ENCODE measurements at places on chromosomes 7 and 10.

GRCh38 chr7:106660862-106661720 is at the start of gene CCDC71L:
Gene CCDC71L (minus strand): TSS chr7:106661158. CDS start chr7:106660896, 262 bp downstream.
- peak; percentile 93 for DNase-seq

DNA sequence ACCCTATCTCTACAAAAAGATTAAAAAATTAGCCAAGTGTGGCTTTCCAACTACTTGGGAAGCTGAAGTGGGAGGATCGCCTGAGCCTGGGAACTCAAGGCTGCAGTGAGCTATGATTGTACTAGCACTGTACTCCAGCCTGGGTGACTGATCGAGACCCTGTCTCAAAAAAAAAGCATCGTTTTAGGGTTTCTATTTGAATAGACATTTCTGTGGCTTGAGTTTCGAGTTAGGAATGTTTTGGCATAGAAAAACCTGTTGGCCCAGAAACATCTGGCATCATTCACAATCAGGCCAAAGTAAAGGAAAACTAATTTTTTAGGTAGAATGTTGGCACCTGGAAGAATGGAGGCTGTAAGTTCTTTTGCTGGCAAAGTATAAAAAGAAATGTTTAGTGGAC is 72.4 kb downstream of the AUTS2 start:
- no peak for DNase-seq

DNA sequence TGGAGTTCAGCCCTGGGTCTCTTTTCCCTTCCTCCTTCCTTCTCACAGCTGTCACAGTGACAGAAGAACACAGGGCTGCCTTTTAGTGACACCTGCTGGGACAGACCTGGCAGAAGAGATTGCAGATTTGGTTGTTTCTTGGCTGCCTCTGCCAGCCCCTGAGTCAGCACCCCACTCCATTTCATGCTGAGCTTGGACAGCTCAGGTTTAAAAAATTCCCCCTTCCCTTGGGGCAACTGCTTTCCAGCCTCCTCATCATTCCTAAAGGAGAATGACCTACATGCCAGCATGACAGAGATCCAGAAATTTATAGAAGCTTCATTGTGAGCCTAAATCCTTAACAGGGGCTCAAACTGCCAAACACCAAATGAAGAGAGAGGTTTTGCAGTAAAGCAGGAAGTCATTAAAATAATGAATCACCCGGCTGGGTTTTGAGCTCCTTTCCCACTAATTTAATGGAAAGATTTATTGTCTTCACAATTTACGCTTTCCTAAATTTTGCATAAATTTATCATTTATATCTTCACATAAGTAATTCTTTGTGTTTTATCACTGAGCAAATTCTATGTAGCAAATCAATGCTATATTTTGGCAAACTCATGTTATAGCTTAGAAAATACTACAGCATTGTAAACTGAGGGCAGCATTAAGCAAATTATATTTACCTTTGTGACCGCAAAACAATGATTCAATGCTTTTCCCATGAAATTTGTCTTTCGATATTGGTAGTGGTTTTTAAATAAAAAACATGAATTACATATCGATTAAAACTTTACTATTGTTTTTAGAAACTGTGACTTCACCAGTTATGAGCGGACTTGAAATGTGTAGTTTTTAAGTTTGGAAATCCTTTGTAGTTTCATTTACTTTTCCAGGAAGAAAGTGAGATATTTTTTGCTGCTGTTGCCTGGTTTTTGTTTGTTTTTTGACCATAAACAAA is 399.5 kb upstream of the ANKRD30A start:
- no peak for DNase-seq

DNA sequence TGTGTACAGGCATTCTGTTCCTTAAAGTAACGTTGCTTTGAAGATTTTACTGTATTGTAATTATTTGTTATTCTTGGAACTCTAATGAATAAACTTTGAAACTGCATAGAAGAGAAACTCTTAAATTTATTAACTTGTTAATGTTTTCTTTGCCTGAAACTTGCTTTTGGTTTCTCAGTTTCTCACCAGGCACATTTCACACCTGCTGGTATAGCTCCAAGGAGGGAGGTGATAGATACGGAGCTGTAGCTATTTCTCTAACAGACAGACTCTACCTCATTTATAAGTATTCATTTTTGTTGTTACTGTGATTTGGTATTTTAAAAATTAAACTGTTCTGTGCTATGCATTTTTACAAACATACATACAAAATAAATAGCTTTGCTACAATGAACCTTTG is 32.7 kb downstream of the R3HCC1L start:
- DNase-seq = no peak

DNA sequence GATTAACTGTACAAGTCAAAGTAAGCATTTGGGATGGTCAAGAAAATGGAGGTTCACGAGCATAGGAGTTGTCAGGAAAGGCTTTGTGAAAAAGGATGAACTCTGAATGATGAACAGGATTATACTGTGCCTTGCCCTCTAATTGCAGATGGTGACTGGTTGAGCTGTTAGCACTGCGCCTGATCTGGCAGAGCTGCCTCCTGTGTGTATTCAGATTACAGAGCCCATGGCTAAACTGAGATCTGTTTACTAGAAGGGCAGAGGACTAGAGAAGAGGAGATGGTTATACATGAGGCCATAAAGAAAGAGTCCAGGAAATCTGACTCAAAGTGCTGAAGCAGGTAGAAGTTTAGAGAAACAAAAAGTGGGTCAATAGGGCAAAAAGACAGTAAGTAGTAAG is 29.7 kb downstream of the LRRC72 start:
- DNase-seq = no peak

DNA sequence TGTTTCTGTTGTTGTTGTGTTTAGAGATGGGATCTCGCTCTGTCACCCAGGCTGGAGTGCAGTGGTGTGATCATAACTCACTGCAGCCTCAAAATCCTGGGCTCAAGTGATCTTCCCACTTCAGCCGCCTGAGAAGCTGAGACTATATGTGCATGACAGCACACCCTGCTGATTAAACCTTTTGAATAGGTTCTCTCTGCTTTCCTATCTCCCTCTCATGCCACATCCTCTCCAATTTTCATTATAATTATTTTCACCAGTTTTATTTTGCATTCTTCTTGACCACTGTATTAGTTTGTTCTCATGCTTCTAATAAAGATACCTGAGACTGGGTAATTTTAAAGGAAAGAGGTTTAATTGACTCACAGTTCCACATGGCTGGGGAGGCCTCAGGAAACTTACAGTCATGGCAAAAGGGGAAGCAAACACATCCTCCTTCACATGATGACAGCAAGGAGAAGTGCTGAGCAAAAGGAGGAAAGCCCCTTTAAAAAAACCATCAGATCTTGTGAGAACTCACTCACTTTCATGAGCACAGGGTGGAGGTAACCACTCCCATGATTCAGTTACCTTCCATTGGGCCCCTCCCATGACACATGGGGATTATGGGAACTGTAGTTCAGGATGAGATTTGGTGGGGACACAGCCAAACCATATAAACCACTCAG is 12.9 kb downstream of the AGK start:
- no peak for DNase-seq

- DNase-seq = no peak
These were observed 107.1 kb downstream of the PIP4K2A start for GRCh38 chr10:22607261-22607660.

DNA sequence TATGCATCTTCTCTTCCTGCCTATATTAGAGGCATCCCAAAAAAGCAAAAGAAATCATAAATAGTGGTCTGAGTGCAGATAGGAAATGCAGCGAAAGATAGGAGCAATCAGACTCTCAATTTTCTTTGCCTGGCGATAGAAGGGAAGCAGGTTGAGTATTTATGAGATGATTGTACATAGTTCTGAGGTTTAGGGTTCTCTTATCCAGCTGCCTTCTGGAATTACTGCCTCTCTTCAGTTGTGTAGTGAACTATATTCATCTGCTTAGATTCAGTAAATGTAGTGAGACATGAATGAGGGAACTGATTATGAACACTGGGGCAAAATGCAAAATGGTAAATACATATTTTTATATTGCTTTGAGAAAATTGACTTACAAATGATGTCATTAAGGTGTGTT is 93.0 kb upstream of the CYP26C1 start:
- DNase-seq = no peak

DNA sequence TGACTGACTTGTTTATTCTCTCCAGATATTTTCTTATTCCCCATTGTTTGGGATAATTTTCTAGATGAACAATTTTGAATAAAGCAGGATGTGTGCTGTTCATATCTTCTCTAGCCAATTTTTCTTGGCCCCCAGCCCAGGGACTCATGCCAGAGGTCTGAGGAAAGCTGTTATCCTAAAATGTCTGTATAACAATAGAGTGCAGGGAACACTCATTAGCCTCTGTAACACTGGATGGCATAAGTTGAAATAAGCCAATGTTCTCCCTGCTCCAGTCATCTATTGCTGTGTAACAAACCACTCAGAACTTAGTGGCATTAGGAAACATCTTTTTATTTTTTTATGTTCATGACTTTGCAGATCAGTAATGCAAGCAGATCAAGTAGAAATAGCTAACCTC is 121.7 kb upstream of the TRIM24 start:
- no peak for DNase-seq

GRCh38 chr7:123724817-123725253 is 24.0 kb downstream of the WASL start:
- no peak for DNase-seq

DNA sequence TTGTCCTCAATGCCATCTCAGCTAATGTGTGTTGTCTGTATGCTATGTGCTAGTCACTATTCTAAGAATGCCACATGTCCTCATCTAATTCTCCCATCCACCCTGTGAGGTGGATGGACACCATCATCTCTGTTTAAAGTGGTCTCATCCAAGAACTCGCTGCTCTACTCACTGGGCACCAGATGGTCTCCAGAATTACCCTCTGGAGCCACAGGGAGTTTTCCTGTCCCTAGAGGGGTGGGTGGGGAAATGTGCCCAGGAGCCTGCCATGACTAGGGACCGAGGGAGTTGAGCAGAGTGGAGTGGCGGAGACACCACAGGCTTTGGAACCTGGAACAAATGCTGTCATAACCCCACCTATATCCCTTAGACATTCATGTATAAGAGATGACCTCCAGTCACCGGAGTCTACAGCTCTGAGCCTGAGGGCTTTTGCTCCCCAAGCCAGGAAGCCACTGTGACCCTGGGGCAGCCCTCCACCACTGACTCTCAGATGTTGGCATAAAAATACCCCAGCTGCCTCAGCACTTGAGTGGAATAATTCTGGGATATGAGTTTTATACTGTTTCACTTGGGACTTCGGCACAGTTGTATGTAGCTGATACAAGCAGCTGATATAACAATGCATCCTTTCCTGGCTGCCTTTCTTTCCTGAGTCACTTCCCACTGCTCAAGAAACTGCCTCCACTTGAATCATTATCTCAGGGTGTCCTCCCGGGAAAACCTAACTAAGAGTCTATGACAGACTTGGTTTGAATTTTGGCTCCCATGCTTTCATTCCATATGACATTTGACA is 61.5 kb upstream of the RAPGEF5 start:
- DNase-seq = no peak

DNA sequence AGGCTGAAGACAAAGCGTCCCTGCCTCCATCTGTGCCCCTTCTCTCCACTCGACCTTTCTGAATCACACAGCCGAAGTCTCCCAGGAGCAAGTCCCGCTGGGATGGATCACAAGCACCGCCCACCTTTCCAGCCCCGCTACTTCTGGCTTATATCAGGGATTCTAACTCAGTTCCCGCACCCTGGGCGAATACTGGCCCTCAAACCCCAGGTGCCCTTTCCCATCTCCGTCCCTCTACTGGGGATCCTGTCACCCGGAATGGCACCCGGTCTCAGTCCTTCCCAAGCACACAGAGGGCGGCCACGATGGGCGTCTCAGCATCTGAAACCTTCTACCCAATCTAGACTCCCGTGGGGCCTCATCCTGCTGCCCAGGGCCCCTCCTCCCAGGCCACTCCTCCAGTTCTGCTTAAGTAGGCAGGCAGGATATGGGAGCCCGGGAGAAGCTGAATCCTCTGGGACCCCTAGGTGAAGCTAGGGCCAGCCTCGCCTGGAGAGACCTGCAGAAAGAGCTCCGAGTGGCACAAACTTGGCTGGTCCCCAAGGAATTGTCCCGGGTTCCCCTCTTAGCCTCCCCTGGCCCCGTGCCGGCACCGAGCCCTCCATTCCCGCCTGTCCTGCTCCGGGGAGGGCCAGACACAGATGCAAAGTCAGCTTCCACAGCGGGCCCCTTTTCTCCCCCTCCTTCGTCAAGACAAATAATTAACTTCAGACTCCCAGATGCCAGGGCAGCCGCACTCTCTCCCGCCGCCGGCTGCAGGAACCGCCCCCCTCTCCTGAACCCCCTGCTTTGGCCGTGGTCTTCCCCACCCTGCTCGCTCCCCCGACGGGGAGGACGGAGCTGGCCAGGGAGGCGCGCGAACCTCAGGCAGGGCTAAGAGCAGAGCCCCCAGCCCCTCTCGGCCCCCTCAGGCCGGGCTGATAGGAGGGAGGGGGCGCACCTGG is 612 bp downstream of the KCP start:
- DNase-seq = no peak

DNA sequence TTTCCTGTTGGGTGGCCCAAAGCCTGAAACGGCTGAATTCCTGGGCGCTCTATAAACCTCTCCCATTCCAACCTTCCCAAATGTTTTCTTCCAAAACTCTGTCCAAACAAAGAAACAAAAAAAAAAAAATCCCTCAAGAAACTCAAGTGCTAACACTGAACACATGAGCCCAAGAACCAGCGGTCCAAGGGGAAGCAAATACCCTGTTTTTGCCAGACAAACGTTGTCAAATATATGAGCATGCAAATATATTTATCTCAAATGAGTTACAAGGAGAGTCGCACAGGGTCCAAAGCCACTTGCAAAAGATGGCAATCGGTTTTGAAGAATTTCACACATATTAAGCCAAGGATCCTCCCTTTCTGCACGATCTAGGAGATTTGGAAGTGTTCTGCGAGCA is 23.3 kb upstream of the EMX2 start:
- DNase-seq = no peak

- no peak for DNase-seq
These were observed 52.5 kb downstream of the PROSER2 start for GRCh38 chr10:11875494-11876281.

DNA sequence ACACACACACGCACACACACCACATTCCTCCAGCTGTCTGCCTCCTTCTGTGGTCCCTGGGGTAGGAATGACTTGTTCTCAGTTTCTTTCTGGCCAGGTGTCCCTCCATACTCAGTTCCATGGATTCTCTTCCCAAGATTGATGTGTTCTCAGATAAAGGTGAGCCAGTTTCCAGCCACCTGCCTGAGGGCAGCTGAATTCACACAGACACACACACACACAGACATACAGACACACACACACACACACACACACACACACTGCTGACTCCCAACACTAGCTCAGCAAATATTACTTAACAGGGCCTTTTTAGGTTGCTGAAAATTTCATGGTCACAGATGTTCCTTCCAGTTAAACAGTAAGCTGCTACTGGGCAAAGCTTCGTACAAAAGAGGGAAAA is 45.4 kb upstream of the GDF10 start:
- DNase-seq = no peak

DNA sequence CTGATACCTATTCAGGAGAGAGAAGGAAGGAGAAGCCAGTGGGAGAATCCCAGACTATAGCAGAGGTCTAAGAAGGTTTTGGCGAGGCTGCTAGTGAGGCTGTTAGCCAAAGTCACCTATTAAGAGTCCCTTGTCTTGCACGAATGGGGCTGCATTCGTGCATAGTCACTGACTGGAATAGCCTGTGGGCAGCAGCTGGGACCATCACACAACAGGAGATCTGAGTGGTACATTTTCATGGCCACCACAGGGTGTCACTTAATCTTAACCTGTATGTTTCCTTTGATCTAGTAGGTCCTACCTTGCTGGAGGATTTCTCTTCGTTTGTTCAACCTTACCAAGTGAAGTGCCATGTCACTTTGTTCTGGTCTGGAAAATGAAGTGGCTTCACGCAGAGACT is 319.9 kb downstream of the BMPER start:
- DNase-seq = no peak

Measured in NCI-H774 (cell line).